ENCODE measurements at places on chromosomes 7 and 10.

DNA sequence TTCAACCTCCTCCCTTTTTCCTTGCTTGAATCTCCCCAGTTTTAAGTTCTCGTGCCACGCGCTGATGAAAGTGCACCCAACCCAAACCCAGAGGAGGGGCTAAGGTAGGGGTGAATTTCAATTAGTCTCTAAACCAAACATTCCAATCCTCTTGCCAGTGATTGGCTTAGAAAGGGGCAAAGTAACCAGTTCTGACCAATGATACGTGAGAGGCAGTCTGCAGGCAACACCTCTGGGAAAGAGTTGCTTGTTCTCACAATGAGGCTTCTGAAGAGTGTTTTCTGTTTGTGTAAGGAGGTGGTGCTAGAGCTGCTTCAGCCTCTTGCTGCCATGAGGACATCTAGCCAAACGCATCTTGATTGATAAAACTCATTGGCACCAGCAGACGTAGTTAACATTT is 21.8 kb downstream of the SLC35G1 start:
- DNase-seq = no peak

DNA sequence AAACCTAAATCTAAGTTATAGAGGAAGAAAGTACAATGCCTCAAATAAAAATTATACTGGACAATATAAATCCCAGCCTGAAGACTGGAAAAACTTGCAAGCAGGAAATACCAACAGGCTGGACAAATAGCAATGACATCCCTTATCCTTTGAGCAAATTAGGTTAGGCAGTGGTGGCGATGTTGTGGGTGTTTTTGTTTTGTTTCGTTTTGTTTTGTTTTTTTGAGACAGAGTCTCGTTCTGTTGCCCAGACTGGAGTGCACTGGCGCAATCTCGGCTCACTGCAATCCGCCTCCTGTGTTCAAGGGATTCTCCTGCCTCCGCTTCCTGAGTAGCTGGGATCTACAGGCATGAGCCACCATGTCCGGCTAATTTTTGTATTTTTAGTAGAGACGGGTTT is 57.3 kb upstream of the TES start:
- DNase-seq = no peak

GRCh38 chr7:47227762-47228177 is 354.1 kb downstream of the TNS3 start:
- peak; percentile 18 for DNase-seq

DNA sequence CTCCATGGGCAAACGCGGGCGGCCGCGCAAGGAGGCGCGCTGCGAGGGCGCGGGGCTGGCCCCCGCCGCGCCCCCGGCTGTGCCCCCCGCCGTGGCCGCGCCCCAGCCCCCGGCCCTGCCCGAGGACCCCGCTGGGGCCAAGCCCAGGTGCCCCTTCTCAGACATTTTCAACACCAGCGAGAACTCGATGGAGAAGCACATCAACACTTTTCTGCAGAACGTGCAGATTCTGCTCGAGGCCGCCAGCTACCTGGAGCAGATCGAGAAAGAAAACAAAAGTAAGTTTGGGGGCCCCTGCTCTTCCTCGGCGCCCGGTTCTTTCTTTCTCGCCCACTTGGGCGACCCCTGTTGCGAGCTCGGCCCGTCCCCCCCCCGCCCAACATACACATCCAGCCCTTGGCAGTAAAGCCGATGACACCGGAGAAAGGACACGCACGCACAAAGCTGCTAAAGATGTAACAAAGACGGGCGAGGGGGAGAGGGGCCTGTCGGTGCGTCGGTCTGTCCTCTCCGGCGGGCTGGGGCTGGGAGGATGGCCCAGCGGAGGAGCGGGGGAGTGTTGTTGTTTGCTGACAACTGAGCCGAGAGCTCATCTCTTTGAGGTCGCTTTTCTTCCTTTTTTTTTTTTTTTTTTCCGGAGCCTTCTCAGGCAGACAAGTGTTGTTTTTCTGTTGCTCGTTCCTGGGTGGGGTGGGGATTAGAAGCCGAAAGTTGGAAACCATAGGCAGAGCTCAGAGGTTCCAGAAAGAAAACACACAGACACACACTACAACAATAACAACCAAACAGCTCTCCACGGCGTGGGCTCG is 604 bp downstream of the MXI1 start:
- no peak for DNase-seq

GRCh38 chr7:134784251-134785049 is 5.0 kb downstream of the CALD1 start:
- DNase-seq = no peak

- DNase-seq = no peak
Observed at GRCh38 chr7:142770661-142771352, at the start of gene PRSS2. Gene PRSS2 (plus strand): TSS chr7:142770970. CDS start chr7:142770983, 13 bp downstream.

DNA sequence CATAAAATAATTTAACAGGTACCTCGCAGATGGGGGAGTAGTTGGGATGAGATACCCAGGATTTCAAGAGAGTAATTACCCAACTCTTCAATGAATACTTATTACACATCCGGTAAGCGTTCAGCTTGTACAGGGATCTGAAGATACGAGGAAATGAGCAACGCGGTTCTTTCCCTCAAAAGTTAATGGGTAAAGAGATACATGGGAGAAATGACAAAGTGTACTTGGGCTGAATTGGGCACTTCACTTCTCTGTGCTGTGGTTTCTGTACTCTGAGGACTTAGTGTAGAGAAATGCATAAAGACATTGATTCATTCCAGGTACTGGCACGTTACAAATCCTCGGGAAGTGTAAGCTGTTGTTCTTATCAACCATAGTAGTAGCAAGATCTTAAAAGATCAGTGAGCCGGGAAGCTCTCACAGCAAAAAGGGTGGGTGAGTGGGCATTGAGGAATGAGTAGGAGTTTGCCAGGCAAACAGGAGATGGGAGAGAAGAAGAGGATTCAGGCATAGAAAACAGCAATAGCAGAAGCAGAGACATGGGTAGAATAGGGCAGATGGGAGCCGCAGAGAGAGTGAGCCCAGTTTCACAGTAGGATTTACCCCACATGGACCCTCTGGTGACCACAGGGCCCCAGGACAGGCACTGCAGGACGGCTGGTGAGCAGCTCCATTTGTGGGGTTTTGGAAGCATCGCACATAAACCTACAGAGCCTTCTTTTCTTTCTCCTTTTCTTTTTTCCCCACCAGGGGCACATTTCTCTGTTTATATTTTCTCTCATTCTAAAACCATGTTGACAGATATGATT is 304.3 kb upstream of the PITRM1 start:
- no peak for DNase-seq

GRCh38 chr7:118404211-118404610 is 179.7 kb downstream of the ANKRD7 start:
- DNase-seq = no peak

DNA sequence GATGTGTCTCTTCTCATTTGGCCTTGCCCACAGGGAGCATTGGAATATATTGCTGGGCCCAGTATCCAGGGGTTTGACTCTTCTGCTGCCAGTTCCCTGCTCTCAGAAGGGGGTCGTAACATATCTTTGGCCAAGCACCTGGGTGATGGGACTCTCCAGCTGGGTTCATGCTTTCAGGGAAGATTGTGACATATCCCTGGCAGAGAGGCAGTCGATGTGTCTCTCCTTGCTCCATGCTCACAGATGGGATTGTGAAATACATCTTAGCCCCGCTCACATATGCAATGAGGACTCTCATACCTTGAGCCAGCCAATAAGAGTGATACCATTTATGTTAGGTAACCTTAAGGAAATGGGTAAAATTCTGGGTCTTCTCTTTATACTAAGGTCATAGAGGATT is 39.2 kb upstream of the ZNF680 start:
- no peak for DNase-seq

GRCh38 chr7:91082852-91083495 is 181.3 kb upstream of the FZD1 start:
- no peak for DNase-seq

DNA sequence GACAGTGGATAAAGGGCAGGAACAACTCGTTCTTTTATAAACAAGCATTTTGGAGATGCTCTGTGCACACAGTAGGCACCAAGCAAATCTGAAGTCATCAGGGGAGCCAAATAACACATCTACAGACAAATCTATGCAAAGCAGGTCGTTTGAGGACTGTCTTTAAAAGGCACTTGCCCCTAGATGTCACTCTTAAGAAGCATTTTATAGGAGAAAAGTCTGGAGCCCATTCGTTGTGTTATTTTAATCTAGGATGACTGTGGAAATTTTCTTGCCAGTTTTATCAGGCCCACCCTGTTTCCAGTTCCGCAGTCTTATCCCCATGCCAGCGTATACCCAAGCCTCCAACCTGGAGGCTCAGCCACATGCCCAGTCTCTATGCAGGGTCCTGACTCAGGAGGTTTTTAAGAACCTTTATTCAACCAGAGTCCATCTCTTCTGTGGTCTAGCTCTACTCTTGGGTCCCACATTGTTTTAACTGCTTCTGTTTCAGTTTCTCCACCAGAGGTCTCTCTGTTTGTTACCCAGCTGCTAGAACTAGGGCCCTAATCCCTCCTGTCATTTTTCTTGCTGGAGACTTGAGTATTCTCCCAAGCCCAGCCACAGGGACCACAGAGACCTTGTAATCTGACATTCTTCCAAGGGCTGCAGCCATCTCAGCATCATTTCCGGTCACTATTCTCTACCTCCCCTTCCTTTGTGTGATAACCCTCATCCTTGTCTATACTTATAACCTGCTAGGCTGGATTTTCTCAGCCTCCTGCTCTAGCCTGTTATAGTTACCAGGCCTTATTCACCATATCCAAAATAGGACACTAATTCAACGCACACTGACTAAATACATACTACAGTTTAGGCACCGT is 26.7 kb downstream of the PIK3CG start:
- DNase-seq = no peak

GRCh38 chr10:29306688-29307087 is 17.8 kb downstream of the LYZL1 start:
- no peak for DNase-seq

GRCh38 chr10:62709200-62709599 is 95.3 kb upstream of the ADO start:
- no peak for DNase-seq
